ENCODE measurements at places on chromosomes 16 and 17. TPM values are rescaled to one million over a fixed set of nuclear protein-coding genes. Genes with fewer than 3 reads are reported as not detected.

The STX4 gene
- 52.2 TPM for total RNA-seq

The DBNDD1 gene
- total RNA-seq: 6.0 TPM

The SEPTIN12 gene
- total RNA-seq: not detected

The KLHL10 gene
- total RNA-seq: 0.80 TPM

The ASPHD1 gene
- 2.5 TPM for total RNA-seq

The BEAN1 gene
- 0.16 TPM for total RNA-seq

The RNF43 gene
- total RNA-seq: 19.0 TPM

The TNFRSF13B gene
- total RNA-seq: 0.80 TPM
